ENCODE measurements at places on chromosomes 3 and 15.

DNA sequence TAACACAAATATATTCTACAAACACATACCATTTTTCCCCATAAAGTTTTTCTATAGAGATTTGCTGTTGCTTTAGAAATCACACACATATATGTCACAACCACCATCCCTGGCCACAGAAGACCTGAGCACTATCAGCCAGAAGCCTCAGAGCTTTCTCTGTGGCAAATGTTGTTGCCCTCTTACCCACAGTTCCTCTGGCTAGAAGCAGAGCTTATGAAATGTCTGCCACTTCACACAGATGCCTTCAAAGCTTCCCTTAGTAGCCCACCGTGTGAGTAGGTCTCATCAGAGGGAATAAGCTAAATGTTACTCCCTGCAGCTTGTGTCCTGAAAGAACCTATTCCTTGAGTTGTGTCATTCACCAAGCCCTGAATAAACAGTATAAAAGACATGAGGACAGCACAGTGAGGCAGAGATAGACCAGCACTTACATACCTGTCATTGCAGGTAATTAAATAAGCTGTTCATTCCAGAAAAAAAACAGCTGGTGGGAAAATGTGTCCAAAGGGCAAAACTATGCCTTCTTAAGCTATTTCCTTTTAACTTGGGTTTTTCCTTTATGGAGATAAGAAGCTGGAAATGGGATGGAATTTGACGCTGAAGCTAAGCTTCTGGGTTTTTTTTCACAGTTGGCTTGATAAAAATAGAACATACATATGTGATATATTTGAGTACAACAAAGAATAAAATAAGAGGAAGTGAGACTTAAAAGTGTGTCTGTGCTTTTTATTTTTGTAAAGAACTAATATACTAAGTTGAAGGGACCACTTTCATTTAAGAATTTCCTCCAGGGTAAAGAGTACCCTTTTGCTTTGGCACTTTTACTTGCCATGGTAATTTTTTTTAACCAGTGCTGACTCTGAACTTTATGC is 391.4 kb downstream of the KCNH8 start:
- H3K27ac ChIP-seq = no peak overlapping the region
- no peaks in the 10 kb centered on the region for H3K36me3 ChIP-seq
- DNase-seq = no peak
- H3K4me3 ChIP-seq = no peak overlapping the region
- no peaks in the 10 kb centered on the region for H3K4me1 ChIP-seq
- H3K27me3 ChIP-seq = no peaks in the 10 kb centered on the region

- peak overlapping the region; percentile 98 for H3K4me3 ChIP-seq
- H3K4me1 ChIP-seq = peaks cover 24% of the 10 kb centered on the region
- H3K27ac ChIP-seq = no peak overlapping the region
Measured at GRCh38 chr3:18443665-18444594, 18.8 kb upstream of the SATB1 start.

DNA sequence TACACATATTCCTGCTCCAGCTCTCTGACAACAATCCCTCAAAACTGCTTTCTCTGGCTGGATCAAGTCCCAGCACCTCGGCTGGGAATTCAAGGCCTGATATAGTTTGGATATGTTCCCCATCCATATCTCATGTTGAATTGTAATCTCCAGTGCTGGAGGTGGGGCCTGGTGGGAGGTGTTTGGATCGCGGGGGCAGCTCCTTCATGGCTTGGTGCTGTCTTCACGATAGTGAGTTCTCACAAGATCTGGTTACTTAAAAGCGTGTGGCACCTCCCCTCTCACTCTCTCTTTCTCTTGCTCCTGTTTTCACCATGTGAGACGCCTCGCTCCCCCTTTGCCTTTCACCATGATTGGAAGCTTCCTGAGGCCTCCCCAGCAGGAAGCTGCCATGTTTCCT is 47.4 kb upstream of the SYN2 start:
- no peaks in the 10 kb centered on the region for H3K36me3 ChIP-seq
- H3K4me1 ChIP-seq = no peaks in the 10 kb centered on the region
- peaks cover 97% of the 10 kb centered on the region for H3K27me3 ChIP-seq
- no peak for DNase-seq
- H3K27ac ChIP-seq = no peak overlapping the region

- H3K36me3 ChIP-seq = no peaks in the 10 kb centered on the region
- no peaks in the 10 kb centered on the region for H3K27me3 ChIP-seq
- peak overlapping the region; percentile 68 for H3K4me3 ChIP-seq
- DNase-seq = peak; percentile 79
- peaks cover 53% of the 10 kb centered on the region for H3K4me1 ChIP-seq
Measured at GRCh38 chr15:96053031-96053780, 277.3 kb upstream of the NR2F2 start.

DNA sequence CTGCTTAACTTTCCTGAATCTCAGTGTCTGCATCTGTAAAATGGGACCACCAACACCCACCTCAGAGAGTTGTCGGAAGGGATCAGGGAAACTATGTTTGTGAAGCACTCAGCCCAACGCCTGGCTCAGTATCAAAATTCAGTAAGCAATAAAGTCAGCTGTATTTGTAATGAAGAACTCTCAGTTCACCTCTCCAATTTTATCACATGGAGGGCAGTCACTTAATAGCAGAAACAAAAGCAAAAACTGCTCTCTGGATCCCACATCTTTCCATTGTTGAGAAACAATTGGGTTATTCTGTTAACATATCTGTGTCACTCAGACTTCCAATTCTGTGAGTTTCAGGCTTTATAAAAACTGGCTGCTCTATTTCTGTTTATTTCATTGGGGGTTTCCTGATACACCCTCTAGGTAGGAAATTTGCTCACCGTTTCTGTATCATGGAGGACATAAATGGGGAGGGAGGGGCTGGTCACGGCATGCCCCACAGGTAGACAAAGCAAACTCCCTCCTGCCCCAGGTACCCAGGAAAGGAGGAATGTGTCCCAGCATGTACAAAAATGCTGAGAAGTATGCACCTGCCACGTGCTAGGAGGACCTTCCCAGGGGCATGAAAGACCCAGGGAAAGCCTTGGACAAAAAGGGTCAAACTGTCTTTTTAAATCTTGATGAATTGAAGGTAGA is 81.4 kb upstream of the LMOD3 start:
- H3K4me3 ChIP-seq = no peak overlapping the region
- no peaks in the 10 kb centered on the region for H3K27me3 ChIP-seq
- peaks cover 33% of the 10 kb centered on the region for H3K4me1 ChIP-seq
- H3K27ac ChIP-seq = peak overlapping the region; percentile 19

GRCh38 chr15:93894438-93895036 is 336.8 kb upstream of the MCTP2 start:
- H3K27me3 ChIP-seq = peaks cover 20% of the 10 kb centered on the region
- no peak for DNase-seq
- H3K4me3 ChIP-seq = no peak overlapping the region
- no peaks in the 10 kb centered on the region for H3K36me3 ChIP-seq
- no peak overlapping the region for H3K27ac ChIP-seq

DNA sequence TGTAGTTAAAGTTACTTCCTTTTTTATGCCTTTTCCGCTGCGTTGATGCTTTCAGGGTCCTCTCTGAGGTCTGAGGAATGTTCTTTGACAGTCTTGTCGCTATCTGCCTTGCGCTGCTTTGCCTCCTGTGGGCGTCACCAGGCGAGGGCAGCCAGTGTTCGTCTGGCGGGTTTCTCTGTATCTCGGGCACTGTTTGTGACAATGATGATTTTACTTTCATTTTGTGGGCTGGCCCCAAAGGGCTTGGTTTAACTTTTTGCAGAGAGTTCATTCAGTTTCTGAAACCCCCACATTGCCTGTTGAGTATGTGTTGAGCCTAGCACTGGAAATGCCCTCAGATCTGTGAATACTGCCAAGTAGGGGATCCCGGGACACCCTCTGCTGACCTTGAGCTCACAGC is 24.6 kb upstream of the SACM1L start:
- no peak overlapping the region for H3K4me3 ChIP-seq
- no peak overlapping the region for H3K27ac ChIP-seq
- no peak for DNase-seq
- H3K36me3 ChIP-seq = 0 out of 2 replicates have a peak, but pooled peaks cover 9% of the 10 kb centered on the region

- H3K36me3 ChIP-seq = no peaks in the 10 kb centered on the region
- no peaks in the 10 kb centered on the region for H3K4me1 ChIP-seq
- no peaks in the 10 kb centered on the region for H3K27me3 ChIP-seq
- DNase-seq = no peak
- H3K4me3 ChIP-seq = no peak overlapping the region
Measured at GRCh38 chr15:30930422-30930821, 26.7 kb downstream of the FAN1 start.

- H3K4me3 ChIP-seq = no peak overlapping the region
- DNase-seq = no peak
- H3K36me3 ChIP-seq = no peaks in the 10 kb centered on the region
- no peak overlapping the region for H3K27ac ChIP-seq
- no peaks in the 10 kb centered on the region for H3K4me1 ChIP-seq
- no peaks in the 10 kb centered on the region for H3K27me3 ChIP-seq
Measured at GRCh38 chr3:140455521-140456214, 222.2 kb upstream of the TRIM42 start.

GRCh38 chr15:27408428-27408827 is 437.4 kb downstream of the GABRG3 start:
- H3K4me3 ChIP-seq = no peak overlapping the region
- H3K4me1 ChIP-seq = no peaks in the 10 kb centered on the region

DNA sequence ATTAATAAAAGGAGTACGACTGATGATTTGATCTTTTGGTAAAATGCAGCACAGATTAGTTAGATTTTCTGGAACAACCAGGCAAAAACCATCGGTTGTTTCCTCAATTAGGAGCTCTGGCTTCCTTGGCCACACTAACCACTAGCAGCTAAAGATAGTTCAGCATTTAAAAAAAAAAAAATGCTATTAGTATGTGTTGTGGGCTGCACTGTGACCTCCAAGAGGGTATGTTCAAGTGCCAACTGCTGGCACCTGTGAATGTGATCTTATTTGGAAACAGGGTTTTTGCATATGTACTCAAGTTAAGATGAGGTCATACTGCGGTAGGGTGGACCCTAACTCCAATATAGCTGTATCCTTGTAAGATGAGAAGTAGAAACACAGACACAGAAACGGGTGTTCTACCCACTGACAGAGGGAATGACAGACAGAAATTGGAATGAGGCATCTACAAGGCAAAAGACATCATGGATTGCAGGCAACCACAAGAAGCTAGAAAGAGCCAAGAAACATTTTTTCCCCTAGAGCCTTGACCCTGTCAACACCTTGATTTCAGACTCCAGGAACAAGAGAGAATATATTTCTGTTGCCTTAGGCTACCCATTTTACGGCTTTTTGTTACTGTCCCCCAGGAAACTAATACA is 534.6 kb upstream of the ROBO2 start:
- no peak overlapping the region for H3K4me3 ChIP-seq
- H3K36me3 ChIP-seq = no peaks in the 10 kb centered on the region
- H3K27ac ChIP-seq = no peak overlapping the region
- no peaks in the 10 kb centered on the region for H3K4me1 ChIP-seq

DNA sequence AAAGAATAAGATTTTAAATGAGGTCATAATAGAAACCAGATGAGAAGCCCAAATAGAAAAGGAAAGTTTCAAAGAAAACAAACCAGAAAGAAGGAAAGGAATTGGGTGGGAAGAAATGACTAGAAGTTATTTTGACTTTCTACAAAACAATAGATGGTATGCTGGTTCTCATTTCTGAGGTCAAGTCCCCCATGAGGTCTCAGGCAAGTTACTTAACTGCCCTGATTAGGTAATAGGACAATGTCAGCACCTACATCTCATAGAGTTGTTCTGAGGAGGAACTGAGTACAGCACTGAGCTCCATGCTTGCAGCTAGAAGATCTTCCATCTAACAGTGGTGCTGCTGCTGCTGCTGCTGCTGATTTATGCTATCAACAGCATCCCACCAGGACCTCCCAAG is 185.9 kb downstream of the ERC2 start:
- DNase-seq = no peak
- H3K36me3 ChIP-seq = no peaks in the 10 kb centered on the region
- no peak overlapping the region for H3K27ac ChIP-seq
- H3K4me3 ChIP-seq = no peak overlapping the region
- H3K27me3 ChIP-seq = peaks cover 35% of the 10 kb centered on the region
- H3K4me1 ChIP-seq = no peaks in the 10 kb centered on the region

DNA sequence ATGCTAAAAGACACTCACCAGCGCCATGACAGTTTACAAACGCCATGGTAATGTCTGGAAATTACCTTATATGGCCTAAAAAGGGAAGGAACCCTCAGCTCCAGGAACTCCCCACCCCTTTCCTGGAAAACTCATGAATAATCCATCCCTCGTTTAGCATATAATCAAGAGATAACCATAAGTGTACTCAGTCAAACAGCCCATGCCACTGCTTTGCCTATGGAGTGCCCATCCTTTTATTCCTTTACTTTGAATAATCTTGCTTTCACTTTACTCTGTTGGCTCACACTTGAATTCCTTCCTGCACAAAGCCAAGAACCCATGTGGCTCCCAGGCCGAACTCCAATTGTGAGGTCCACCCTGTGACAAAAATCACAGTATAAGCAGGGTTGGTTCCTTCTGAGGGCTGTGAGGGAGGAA is 19.1 kb upstream of the FSTL1 start:
- H3K36me3 ChIP-seq = no peaks in the 10 kb centered on the region
- DNase-seq = no peak
- no peaks in the 10 kb centered on the region for H3K27me3 ChIP-seq
- peak overlapping the region; percentile 21 for H3K4me3 ChIP-seq
- peaks cover 50% of the 10 kb centered on the region for H3K4me1 ChIP-seq
- H3K27ac ChIP-seq = peak overlapping the region; percentile 99

- no peak for DNase-seq
- no peak overlapping the region for H3K4me3 ChIP-seq
- no peaks in the 10 kb centered on the region for H3K4me1 ChIP-seq
- H3K27me3 ChIP-seq = peaks cover 37% of the 10 kb centered on the region
- no peak overlapping the region for H3K27ac ChIP-seq
- H3K36me3 ChIP-seq = no peaks in the 10 kb centered on the region
Measured at GRCh38 chr15:27828746-27829145, 270.4 kb downstream of the OCA2 start.

GRCh38 chr15:44246521-44247268 is 41.8 kb upstream of the GOLM2 start:
- H3K27me3 ChIP-seq = no peaks in the 10 kb centered on the region
- DNase-seq = no peak
- H3K27ac ChIP-seq = no peak overlapping the region
- no peaks in the 10 kb centered on the region for H3K4me1 ChIP-seq

GRCh38 chr3:30341851-30342250 is 264.6 kb upstream of the TGFBR2 start:
- H3K27ac ChIP-seq = 0 out of 2 replicates have a peak overlapping the region, but pooled peaks have one; percentile 77
- no peaks in the 10 kb centered on the region for H3K36me3 ChIP-seq
- H3K27me3 ChIP-seq = no peaks in the 10 kb centered on the region
- H3K4me1 ChIP-seq = peaks cover 28% of the 10 kb centered on the region
- DNase-seq = no peak

DNA sequence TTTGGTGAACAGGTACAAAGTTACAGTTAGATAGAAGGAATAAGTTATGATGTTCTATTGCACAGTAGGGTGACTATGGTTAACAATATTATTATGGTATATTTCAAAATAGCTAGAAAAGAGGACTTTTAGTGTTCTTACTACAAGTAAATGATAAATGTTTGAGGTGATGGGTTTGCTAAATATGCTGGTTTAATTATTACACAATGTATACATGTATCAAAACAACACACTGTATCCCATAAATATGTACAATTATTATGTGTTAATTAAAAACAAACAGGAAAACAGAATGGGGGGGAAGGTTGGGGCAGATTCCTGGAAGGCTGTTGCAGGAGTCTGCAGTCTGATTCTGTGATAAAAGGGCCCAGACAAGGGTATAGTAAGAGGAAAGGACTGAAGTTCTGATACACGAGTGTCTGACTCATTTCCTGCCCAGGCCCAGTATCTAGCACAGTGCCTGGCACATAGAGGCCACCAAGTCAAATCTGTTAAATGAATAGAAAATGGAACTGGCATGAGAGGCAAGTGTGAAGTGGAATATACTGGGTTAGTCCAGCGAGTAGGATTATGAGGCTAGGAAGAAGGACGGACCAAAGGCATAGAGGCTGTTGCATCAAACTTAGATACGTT is 7.2 kb upstream of the ENTPD3 start:
- H3K4me1 ChIP-seq = peaks cover 11% of the 10 kb centered on the region
- H3K27ac ChIP-seq = no peak overlapping the region
- H3K36me3 ChIP-seq = no peaks in the 10 kb centered on the region
